ENCODE measurements at places on chromosomes 4 and X.

- no peak for DNase-seq
Observed at GRCh38 chrX:40470830-40471429, 109.8 kb upstream of the ATP6AP2 start.

DNA sequence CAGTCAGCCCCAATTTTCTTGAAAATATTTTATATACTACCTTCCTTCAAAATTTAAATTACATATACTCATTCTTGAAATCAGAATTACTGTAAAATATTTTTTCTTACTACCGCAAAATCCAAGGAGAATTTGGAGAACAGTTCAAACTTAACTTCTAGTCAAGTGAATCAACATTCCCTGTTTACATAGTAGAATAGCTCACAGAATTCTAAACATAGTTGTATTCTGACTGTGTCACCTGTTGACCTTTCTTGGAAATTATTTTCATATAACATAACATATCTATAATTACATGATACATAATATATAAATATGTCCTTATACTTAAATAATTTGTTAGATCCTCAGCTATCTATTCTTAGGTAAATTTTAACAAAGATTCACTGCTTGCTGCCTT lies 31.0 kb upstream of the FGF5 start:
- no peak for DNase-seq

- DNase-seq: no peak
Observed at GRCh38 chr4:47194036-47194737, 162.8 kb downstream of the GABRB1 start.

GRCh38 chrX:68647156-68647957 lies at the start of gene STARD8:
Gene STARD8, plus strand, starts transcription at chrX:68647666. Its CDS starts 217 bp downstream, at chrX:68647883.
- DNase-seq: no peak

DNA sequence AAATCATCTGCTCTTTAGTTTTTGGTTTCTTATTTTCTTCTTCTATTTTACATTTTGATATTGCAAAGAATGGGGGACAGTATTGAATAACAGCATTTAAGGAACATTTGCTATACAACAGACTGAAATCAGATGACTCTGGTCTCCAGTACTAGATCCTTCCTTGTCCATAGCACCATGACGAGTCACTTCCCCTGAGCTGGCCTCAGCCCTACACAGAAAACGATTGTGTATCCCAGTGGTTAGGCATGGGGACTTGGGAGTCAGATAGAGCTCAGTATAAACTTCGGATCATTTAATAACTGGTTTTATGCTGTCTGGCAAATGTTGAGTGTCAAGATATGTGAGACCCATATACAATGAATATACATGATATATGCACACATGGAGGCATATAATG lies 44.7 kb upstream of the BEX4 start:
- DNase-seq: no peak

DNA sequence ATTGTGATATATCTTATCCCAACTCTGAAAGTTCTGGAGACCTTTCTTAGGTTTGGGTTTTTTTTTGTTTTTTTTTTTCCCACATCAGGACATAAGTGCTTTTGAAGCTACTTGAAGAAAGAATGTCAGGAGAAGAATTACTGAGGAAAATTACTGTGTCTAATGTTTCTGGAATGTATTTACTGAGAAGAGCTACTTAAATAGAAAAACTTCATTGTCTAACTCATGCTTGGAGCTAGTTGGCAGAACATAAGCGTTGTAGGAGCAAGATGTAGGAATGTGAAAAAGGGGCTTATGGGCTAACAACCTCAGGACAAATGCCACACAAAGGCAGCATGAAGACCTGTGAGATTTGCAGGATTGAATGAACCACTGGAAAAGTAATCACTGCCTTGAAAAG lies 166.6 kb upstream of the GLRA2 start:
- no peak for DNase-seq

DNA sequence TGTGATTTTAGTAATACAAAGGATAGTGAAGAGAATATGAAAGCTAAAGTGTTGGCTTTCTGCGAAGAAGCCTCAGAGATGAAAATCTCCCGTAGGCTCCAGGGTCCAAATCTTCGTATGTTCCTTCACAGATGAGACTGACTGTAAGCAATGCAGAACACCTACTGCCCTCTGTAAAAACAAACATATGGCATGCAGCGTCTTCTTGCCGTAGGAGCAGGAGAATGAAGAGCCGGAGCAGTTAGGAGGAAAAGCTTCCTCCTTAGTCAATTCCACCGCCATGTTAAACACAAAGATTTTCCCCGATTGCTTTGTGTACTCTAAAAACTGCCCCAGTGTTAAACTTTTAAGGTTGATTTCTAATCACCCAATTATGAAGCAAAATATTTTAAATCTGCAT lies 22.5 kb downstream of the RWDD4 start:
- no peak for DNase-seq

GRCh38 chr4:24856586-24856985 lies 56.3 kb downstream of the CCDC149 start:
- DNase-seq: no peak

DNA sequence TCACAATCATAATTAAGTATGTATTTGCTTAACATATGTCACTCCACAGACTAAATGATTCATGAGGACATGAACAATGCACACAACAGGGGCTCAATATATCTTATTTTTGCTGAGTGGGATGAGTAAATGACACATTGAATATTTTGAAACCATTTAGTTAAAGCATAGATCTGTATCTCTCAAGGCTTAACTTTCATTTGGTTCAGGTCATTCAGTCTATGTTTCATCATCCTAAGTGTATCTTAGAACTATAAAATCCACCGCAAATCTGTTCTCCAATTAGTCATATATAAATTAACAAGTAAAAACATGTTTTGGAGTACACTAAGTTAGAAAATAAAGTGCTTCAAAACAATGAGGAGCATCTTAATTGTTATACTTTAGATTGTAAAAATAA lies 45.8 kb downstream of the AREG start:
- DNase-seq: no peak

DNA sequence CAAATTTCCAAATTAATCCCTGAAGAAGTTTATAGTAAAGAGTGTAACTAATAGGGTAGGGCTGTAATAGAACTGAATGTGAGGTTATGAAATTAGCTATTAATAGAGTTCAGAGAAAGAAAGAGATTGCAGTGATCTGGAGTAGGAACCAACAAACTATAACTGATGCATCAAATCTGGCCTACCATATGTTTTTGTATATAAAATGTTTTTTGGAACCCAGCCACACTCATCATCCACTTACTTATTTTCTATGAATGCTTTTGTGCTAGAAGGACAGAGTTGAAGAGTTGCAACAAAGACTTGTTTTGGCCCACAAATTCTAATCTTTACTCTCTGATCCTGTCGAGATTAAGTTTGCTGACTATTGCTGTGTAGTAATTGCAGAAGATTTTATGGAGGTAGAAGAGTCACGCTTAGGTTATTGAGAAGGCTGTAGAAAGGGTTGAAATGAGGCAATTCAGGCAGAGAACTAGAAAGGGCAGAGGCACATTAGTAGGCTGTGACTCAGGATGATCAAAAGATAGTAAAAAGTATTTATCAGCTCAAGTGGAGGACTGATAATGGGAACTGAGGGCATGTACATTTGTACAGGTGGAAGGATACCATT lies 298.7 kb upstream of the EMCN start:
- no peak for DNase-seq

DNA sequence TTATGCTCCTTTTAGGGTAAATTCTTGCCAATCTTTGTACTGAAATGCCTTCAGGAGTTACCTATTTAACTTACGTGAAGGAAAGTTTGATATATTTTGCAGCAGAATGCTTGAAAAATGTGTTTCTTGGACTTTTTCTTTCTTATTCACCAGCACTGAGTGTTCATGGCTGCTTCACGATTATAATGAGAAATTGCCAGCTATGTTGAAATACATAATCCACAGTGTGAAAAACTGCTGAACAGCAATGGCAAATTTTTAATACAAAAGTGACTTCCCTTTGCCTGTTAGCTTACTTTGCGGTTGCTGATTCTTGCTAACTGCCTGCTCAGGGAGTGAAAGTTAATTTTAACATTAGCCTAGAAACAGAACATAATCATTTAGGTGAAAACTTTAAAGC lies 153.8 kb upstream of the SLC4A4 start:
- no peak for DNase-seq

DNA sequence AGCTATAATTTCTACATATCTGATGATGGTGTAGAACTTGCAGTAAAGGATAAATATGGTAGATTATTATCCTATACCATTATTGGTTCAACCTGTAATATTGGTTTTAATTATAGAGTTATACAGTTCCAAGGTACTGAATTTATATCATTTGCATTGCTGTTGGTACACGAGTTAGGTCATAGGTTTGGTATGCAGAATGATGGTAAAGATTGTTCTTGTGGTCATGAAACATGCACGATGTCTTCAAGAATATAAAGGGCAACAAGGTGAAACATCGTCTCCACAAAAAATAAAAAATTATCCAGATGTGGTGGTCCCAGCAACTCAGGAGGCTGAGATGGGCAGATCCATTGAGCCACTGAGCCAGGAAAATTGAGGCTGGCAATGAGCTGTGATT lies 99.6 kb downstream of the ADAM29 start:
- no peak for DNase-seq

- no peak for DNase-seq
Observed at GRCh38 chrX:94576367-94577004, 902.5 kb downstream of the FAM133A start.

GRCh38 chrX:100895365-100896075 lies 21.4 kb upstream of the NOX1 start:
- DNase-seq: no peak

DNA sequence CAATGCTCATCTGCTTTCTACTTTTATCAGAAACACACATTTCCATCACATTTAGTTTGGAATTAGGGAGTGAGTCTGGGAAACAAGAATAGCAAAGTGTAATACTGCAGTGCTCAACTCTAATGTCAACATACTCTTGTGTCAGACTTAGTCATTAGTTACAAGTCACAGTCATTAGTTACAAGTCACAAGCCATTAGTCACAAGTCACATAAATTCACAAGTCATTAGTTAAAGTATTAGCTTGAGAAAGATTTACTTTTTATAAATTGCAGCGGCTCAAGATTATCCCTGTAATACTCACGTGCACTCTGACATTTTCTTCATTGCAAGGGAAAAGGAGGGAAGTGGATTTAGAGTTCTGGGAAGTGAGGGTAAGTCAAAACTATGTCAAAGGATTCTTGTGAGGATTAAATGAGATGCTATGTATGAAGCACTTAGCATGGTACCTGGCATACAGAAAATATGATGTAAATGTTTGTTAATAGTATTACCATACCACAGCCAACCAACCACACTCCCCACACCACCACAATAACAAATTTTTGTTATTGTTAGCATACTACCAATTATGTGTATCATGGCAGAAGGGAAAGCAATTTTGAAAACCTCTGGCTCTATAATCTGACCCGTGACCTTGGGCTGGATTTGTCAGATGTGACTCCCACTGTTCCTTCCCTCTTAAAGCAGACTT lies 116.6 kb downstream of the ARHGAP24 start:
- DNase-seq: no peak

GRCh38 chr4:170242471-170242870 lies 152.7 kb upstream of the AADAT start:
- DNase-seq: no peak

DNA sequence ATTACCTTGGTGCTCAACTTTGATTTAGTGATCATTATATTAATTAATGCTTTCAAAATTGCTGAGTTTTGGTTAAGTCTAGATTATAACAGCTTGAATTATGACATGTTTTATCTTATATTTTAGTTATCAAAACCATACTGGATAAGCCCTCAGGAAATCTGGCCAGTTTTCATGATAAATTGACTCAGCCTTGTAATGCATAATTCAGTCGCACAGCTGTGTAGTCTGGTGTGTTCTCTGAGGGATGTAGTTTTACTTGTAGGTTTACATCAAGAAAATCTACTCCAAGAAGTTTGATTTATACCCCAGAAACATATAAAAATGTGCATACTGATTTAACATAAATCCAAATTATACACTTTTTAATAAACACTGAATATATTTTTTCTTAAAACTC lies 477.5 kb downstream of the SPRY1 start:
- peak; percentile 57 for DNase-seq

- DNase-seq: no peak
Observed at GRCh38 chr4:15955670-15956069, 7.3 kb downstream of the FGFBP2 start.

DNA sequence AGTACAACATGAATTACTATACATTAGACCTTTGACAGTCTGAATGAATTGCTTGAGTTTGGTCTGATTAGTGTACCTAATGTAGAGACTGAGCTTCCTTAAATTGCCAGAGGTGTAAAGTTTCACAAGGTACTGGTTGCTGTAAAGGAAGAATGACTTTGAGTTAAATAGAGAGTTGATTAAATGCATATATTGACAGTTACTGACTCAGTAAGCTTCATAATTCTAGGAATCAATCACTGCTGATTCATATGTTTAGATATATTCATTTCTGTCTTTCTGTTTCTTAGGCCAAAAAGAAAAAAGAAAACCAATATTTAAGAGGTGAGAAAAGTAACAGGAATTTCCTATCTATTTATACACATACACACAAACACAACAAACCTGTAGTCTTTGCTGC lies 16.2 kb upstream of the ART3 start:
- no peak for DNase-seq
